ENCODE measurements at places on chromosomes 1 and 21.

DNA sequence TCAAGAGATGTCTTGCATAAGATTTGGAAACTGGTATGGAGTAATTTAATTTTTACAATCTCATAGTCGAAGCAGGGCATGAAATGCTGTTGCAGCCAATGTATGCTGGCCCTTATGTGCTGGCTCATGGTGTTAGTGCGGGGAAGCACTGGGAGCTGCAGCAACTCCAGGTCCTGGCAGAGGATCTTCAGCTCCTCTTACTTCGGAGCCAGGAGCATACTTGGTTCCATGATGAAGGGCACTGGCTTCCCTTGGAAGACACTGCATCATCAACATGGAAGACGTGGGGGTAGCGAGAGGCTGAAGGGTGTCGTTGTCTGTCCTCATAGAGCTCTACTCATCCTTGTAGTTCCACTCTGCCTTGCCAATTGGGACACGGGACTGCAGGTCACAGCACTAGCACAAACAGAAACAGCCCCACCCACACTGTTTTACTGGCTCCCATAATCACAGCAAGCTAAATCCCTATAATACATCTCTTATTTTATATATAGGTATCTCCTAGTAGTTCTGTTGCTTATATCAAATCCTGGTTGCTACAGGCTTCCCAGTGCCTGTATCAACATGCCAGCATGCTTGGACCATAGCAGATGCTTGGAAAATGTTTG lies 22.4 kb downstream of the PLA2G2D start:
- DNase-seq = no peak

GRCh38 chr1:227740401-227740960 lies 5.2 kb downstream of the SNAP47 start:
- DNase-seq = no peak

DNA sequence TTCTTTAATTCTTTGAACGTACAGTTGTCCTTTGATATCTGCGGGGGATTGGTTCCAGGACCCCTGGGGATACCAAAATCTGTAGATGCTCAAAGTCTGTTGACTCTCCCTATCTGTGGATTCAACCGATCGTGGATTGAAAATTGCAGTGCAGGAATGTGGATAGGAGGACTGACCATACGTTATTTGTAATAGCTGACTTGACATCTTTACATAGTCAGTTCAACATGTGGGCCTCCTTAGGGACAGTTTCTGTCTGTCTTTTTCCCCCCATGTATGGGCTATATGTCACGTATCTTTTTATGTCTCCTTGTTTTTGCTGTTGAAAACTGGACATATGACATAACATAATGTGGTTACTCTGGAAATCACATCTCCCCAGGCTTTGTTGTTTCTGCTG lies 204.9 kb downstream of the DYRK1A start:
- DNase-seq = no peak

GRCh38 chr1:186194107-186194756 lies 180.8 kb downstream of the TPR start:
- no peak for DNase-seq

GRCh38 chr1:33259879-33260278 lies 3.6 kb downstream of the ZNF362 start:
- DNase-seq = peak; percentile 21

- DNase-seq = peak; percentile 50
Measured at GRCh38 chr1:65388908-65389695, 31.4 kb upstream of the LEPR start.

DNA sequence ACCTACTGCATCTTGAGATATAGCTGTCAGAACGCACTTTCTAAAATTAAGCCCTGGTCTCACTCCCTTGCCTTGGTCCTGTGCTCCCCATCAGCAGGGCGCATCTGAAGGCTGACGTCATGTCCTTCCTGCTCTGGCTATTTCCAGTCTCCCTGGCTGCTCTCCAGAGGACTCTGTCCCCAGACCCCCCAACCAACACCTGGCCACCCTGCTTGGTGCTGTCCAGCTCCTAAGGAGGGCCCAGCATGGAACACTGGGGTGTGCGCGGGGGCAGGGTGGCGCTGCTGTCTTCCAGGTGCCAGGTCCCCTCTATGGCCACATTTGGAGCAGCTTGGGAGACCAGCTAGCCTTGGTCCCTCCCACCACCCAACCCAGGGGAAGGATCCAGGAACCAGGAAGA lies 8.3 kb downstream of the TNNT2 start:
- DNase-seq = no peak

Data from activated CD4-positive, alpha-beta T cell treated with anti-CD3 and anti-CD28 coated beads, Interleukin-2, Interleukin-4, amounts not matched to agents 100 ng/mL and 50 ng/mL, durations not matched to agents 16 hours and 8 hours (primary cell).